Activated CD8-positive, alpha-beta T cell treated with anti-CD3 and anti-CD28 coated beads, Interleukin-2, amount 10 ng/mL, durations not matched to agents 7 days and 5 days (primary cell): ENCODE measurements at places on chromosomes 7 and 10.

GRCh38 chr10:21754410-21755011 is 220.5 kb downstream of the MLLT10 start:
- no peak for DNase-seq

- no peak for DNase-seq
Measured at GRCh38 chr10:14477408-14477710, 146.6 kb upstream of the FRMD4A start.

- no peak for DNase-seq
Measured at GRCh38 chr10:23406409-23406808, 32.5 kb upstream of the OTUD1 start.

GRCh38 chr10:28925121-28925663 is 247.9 kb downstream of the BAMBI start:
- no peak for DNase-seq

DNA sequence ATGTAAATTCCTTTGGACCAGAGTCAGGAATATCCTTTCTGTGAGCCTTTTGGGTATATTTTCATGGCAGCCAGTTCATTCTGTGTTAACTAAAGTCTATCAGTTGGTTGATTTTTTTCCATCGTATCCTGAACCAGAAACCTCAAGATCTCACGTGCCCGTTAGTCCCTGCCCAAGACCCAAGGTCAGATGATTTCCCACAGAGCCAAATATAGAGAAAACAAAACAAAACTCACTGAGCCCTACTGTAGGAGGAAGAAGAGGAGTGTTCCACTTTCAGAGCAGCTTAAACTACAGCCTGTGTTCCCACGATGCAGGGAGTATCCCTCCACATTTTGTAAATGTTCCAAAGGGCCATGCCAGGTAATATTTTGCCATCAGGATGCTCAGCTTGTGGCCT is 96.0 kb upstream of the ADO start:
- DNase-seq = no peak

DNA sequence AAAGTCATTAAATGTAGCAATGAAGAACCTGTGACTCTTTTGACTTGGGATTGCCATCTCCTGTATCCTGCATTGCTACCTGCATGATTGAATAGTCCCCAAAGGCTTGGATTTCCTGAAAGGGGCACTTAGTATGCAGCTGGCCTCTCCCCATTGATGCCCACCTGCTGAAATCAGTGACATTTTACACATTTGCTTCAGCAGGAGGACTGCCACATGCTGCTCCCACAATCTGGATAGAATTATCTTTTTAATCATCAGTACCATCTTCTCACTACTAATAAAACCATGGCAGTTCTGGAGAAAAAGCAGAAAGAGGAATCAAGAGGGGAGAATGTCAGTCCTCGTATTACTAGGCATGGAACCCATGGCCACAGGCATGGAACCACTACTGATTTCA is 67.8 kb downstream of the SLC13A1 start:
- no peak for DNase-seq

- no peak for DNase-seq
Measured at GRCh38 chr10:32205670-32206069, 141.3 kb downstream of the EPC1 start.

DNA sequence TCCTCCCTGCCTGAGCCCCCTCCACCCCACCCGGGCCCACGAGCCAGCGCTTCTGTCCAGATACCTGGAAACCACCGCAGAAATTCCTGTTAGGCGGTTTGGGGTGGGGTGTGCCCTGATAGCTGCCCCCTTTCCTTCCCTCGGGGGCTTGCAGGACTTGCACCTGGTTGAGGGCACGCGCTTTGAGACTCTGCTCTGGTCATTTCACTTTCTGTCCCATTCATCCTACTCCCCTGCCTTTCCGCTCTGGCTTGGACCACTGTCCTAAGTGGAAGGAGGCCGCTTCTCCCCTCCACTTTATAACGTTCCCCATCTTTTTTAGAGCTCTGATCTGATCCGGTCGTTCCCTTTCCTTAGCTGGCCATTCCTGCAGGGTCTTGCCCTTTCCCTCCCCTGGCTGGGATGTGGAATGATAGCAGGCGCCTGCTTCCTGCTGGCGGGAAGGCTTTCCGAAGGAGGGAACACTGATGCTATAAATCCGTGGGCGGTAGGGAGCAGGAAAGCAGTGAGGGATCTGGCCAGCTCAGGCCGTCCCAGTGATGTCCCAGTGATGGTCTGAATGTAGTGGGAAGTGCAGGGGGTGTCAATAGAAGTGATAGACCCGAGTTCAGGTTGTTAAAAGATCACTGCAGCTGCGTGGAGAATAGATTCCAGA is 852 bp upstream of the PRKAR1B start:
- no peak for DNase-seq

DNA sequence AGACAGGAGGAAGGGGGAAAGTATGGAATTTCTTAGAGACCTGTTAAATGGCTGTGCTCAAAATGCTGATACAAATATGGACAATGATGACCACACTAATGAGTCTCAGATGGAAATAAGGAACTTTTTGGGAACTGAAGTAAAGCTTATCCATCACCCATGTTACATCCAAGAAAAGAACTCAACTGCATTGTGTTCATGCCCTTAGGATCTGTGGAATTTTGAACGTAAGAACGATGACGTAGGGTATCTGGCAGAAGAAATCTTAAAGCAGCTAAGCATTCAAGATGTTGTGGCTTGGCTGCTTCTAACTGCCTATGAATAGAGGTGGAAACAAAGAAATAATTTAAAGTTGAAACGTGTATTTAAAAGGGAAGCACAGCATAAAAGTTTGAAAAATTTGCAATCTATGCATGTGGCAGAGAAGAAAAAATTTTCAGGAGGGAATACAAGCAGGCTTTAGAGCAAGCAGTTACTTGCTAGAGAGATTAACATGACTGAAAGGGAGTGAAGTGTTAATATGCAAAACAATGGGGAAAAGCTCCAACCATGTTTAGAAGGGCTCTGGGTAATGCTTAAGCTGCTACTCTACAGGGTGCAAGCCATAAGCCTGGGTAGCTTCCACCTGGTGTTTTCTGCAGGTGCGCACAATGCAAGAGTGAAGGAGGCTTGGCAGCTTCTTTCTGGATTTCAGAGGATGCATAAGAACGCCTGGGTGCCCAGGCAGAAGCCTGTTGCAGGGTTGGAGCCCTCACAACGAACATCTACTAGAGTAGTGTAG is 499.7 kb upstream of the SEMA3D start:
- DNase-seq = no peak

GRCh38 chr10:45456822-45457221 is 82.8 kb downstream of the ALOX5 start:
- DNase-seq = no peak

DNA sequence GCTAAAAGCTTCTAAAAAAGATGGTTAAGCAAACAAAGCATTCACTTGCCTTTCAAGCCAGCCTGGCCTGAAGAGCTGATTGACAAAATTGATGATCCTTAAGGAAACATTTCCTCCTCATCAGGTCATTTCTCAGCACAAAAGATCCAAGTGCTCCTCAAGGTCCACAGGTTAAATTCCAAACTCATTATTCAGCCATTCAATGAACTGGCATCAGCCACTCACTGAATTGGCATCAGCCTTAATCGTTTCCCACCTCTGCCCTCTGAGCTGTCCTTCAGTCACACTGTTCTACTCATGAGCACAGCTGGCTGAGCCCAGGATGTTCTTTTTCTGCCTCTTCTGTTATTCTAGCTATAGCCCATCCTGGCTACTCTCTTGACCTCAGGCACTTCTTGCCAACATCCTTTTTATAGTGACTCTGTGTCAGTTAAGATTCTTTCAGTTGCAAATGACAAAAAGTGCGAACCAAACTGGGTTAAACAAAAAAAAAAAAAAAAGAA is 147.5 kb downstream of the RAB11FIP2 start:
- no peak for DNase-seq

DNA sequence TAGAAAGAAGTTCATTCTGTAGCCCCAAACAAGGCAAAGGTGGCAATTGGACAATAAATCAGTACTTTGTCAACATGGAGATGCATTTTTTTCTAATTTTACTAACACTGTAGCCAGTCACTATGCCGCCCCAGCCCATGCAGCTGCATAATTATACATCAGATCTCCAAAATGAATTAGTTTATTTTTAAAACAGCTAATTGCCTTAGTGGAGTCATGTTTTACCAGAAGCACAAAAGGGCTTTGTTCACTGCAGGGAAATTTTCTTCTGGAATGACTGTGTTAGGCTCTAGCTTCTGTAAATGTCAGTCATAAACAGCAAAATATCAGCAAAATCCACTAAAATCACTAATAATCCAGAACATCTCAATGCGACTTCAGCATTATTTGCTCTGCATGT is 20.1 kb upstream of the HDAC9 start:
- no peak for DNase-seq

- no peak for DNase-seq
Measured at GRCh38 chr7:12687718-12688171, 312 bp downstream of the ARL4A start.

DNA sequence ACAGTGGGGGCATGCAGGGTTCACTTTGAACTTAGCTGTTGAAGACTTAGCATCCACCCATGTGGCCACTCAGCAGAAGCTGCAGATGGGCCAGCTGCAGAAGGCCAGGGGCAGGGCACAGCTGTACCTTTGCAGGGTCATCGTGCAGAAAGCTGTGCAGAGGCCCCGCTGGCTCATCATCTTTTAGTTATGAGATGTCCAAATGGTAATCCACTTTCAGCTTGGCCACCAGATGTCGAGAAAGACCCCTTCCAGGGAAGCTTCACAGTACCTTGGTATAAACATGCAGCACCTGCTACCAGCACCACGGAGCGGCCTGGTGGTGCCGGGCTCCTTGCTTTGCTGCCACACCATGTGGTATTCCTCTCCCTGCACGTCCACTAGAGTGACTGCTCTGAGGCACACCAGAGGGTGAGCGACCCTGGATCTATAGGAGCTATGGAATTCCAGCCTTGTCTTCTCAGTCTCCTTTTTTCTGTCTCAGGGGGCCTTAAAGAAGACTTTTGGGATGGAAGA is 74.2 kb upstream of the LAMB4 start:
- no peak for DNase-seq

GRCh38 chr7:107108793-107109371 is 59.9 kb upstream of the HBP1 start:
- DNase-seq = no peak

- DNase-seq = no peak
Measured at GRCh38 chr10:17693009-17693408, 49.1 kb downstream of the STAM start.

- DNase-seq = no peak
Measured at GRCh38 chr10:133381036-133381435, 2.0 kb downstream of the PAOX start.

DNA sequence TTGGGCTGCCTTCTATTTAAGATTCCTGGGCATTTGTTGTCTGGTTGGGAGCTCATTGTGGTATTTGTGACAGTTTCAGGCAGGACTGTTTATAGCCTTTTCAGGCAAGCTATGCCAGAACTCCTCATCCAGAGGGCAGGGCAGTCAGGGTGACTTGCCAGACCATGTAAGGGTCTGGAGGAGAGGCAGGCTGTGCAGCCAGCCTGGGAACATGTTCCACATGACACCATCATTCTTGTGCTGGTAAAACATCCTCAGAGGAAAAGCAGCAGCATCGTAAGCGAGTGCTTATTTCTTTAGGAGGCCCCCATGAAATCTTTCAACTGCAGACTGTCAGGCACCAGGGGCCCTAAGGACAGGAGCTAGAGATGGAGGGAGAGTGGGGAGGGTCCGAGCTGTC is 44.0 kb upstream of the SORBS1 start:
- no peak for DNase-seq

DNA sequence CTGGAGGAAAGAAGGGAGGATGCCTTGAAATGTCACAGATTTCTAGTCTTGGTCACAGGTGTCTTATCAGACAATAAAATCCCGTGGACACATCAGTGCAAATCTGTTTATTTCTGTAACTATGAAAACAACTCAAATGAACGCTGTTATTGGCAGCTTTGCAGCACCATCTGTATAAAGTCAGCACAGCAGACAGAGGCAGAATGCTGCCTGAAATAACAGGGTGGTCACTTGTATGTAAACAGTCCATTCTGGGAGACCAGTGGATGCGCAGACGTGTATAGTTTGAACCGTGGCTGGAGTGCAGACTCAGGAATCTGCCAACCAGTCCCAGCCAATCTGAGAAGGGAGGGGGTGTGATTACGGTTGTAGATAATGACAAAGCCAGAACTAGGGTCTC is 54.8 kb downstream of the SEC23IP start:
- DNase-seq = no peak

DNA sequence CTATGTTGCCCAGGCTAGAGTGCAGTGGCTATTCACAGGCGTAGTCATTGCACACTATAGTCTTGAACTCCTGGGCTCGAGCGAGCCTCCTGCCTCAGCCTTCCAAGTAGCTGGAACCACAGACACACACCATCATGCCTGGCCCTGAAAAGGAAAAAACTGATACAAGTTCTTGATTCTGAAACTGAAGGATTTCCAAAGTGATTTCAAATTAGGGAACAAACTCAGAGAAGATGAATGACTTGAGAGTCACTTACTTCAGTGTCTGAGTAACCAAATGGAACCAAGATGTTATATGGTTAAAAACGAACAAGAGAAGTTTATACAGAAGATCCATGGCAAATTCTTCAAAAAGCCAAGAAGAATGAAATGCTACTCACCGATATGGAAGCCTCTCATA is 14.4 kb downstream of the CWF19L1 start:
- DNase-seq = no peak

GRCh38 chr10:84715911-84716310 is 387.5 kb downstream of the CCSER2 start:
- no peak for DNase-seq

DNA sequence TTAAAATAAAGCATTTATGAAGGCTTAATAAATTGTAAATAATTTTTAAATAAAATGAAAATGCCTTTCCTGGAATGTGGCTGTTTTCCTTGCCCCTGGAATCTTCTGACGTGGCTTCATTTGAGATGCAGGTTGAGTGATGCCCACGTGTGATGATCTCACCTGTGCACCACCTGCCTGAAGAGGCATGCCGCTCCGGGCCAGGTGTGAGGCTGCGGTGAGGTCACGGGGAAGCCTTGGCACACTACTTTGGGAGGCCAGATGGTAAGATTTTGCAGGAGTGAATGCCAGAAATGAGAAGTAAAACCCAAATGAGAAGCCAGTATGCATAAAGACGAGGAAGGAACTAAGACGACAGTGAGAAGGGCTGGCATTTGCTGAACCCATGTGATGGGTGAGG is 36.2 kb downstream of the GOT1 start:
- no peak for DNase-seq

DNA sequence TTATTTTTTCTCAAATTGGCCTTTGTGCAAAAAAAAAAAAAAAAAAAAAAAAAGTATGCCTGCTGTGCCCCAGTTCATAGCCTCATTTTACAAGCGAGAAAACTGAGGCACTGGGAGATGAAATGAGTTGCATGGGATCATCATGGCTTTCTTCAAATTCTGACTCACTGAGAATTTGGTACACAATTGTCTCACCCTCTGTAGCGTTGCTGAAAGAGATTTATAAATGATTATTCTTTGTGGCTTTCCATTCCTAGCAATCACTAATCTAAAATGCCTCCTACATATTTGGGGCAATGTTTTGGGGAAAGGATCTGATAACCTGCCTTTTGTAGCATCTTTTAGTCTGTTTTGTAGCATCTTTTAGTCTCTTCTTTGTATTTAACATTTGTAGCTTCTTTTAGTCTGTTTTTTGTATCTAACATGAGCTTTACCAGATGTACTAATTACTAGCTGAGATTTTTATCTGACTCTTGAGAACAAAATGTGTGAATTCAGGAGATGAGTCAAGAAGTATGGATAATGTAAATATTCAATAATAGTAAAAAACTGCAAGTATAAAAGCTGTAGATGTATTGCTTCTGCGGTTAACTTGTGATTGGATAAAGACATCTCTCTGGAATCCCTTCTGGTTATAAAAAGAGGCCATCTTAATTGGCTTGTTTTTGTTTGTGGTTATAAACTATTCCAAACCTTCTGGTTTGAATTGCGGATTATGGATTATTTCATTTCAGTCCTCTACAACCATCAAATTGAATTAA is 161.4 kb downstream of the ARID5B start:
- no peak for DNase-seq
